ENCODE measurements at places on chromosomes 7 and 10.

GRCh38 chr7:69735582-69735981, 137.3 kb downstream of the AUTS2 start:
- DNase-seq: no peak

DNA sequence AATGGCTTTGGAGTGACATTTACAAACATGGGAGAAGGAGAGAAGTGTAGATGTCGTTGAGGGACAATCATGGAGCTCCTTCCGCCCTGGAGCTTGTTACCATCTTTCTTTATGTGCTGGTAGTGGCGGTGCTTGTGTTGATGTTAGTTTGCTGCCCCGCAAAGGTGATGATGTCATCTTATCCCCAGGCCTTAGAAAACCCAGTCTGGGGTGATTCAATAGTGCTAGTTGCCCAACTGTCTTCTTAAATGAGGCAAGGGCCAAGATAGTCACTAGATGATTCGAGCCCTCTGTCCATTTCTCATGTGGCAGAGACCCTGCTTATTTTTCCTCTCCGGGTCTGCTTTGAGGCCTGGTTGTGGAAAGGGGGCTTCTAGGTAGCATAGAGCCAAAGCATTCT, 277.4 kb downstream of the CCSER2 start:
- DNase-seq: no peak

DNA sequence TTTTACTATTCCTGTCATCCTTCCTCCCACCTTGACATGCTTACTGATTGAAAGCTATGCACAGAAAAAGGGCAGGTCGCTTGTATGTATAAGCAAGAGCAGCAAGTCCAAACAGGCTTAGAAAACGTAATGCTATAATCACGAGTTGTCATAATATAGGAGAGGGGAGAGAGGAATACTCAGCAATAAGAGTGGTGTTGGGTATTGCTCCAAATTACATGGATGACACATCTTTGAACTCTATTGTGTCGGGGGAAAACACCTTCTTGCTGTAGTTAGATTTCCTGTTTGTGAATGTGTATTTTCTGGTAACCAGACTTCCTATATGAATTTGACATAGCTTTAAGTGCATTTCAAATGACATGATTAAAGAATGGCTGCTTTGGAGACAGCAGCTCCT, 7.5 kb downstream of the MET start:
- no peak for DNase-seq

DNA sequence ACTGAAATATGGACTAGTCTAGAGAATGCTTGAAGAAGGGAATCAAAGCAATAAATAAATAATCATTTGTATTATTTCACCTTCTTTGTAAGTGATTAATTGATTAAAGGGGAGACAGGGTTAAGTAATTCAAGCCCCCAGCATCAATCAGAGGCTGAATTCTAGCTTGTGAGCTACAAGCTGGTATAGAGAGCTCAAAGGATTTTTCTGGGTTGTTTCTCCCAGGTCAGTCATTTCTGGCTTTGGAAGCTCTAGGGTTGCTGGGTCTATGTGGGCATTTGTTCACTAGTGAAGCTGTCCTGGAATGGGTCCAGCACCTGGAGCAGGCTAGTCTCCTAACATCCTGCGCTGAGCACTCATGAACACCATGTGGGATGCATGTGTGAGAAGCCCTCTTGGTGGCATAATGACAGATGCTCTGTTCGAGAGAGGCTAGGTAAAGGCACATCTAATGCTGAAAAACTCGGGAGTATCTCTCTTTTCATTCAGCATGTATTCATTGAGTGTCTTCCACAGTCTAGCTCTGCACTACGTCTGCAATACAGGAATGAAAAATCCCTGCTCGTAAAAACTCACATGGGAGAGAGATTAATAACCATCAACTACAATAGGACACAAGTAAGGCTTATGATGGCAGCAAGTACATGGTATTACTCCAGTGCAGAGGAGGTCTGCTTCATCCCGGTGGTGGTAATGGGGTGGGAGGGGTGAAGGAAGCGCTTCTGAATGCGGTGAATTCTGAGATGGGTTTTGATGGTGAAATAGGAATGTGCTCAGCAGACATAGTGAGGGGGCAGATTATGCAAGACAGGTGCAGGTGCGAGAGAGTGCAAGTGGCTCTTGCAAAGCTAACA, 68.0 kb upstream of the NRP1 start:
- no peak for DNase-seq

- no peak for DNase-seq
These were observed 105.6 kb downstream of the CTBP2 start for GRCh38 chr10:125054669-125055268.

GRCh38 chr7:138338361-138338760, 121.7 kb upstream of the TRIM24 start:
- no peak for DNase-seq

GRCh38 chr7:22181663-22182062, 175.3 kb downstream of the RAPGEF5 start:
- DNase-seq: no peak

GRCh38 chr10:79430325-79430905, 15.0 kb downstream of the ZCCHC24 start:
- DNase-seq: no peak

DNA sequence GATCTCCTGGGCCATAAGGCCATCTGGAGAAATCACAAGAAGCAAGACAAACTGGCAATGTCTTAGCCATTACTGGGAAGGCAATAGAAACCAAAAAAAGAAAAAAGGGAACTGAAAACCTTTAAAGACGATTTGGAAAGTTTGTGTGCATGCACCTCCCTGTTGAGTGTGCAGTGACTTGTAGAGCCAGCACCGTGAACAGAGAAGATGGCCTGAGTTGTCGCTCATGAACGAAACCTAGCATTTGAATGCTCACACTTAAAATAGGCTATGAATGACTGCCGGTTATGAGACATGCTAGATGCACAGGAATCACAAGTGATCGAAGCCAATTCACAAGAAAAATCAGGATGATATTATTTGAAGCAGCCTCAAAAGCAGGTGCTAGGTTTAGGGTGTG, 151.3 kb upstream of the ADO start:
- no peak for DNase-seq

- no peak for DNase-seq
These were observed 46.5 kb upstream of the C10orf71 start for GRCh38 chr10:49252313-49253034.

DNA sequence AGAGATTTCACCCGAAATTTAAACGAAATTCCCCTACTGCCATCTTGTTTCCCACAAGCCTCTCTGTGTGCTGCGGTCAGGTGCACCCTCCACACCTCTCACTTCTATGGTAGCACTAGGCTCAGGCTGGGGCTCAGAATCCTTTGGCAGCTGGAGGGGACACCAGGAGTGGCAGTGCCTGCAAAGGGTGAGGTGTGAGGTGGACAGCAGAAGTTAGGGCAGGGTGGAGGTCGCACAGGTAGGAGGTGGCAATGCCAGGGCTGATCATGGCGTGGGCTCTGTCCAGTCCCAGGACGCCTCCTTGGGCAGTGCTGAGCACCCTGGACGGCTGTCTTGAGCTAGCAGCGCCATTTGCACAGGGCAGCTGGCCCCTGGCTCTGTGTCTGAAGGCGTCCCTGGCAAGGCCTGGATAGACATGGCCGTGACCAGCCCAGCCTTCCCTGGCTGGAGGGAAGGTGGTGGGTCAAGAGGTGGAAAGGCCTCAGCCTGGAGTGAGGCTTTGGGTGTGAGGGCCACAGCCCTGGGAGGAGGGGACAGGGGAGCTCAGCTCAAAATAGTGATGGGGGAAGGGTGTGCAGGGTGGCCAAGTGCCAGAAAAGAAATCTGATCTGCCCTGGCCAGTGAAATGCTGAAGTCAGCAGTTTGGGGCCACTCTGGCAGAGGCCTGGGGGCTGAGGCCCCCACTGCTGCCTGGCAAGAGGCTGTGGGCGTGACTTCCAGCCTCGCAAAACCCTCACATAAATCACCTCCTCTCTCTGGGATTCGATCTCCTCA, 40.0 kb downstream of the ZCCHC24 start:
- no peak for DNase-seq

DNA sequence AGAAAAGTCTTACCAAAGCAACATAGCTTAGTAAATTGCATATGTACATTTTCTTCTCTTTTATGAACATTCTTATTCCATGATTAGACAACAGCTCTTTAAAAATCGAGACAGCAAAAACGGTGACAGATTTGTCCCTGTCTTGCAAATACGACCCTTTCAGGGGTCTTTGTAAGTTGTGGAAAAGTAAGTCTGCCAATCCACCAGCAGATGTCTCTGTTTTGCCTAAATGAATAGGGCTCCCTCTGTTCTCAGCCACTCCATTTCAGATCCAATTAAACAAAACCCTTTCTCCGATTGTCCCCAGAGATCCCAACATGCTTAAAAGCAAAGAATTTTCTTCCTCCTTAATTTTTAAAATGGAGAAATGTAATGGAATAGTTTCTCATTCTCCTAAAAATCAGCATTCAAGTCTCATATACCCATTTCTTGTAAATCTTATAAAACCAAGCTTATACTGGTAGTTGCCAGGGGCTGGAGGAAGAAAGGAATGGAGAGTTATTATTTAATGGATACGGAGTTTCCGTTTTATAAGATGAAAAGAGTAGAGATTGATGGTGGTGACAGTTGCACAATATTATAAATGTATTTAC, 61.0 kb upstream of the NFE2L3 start:
- DNase-seq: no peak

DNA sequence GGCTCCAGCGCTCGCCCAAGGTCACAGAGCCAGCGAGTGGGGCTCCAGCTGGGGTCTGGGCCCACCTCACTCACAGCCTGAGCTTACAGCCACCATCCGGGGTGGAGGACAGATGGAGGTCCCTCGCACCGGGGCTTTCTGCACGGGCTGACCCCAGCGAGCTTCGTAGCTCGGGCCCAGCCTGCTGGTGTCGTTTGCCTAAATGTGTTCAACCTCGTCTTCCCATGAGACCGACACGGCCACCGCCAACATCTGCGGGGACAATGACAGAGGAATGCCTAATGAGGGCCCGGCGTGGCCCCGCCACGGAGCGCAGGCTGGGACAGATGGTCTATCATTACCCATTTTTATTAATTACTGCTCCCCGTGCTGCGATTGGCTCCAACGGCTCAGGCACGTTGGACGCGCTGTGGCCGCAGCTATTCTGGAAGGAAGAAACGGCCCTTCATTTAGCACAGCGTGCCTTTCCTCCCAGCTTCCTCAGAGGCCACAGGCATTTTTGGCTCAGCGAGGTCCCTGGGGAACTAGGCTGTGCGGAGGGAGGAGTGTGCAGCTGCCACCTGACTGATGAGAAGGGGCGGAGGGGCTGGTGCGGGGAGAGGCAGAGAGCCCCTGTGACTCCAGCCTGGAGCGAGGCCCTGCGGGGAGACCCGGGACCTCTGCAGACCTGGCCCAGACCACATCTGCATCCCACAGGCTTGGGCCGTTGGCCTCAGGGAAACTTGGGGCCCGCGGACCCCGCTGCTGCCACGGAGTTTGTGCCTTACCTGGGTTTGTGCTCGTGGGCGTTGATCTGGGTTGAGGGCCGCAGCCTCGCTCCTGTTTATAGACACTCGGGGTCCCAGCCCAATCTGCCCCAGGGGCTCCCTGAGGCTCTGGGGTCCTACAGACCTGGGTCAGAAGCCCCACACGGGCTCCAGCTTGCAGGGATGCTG, 22.9 kb upstream of the ELFN1 start:
- no peak for DNase-seq

GRCh38 chr7:83486536-83486935, 162.4 kb downstream of the SEMA3E start:
- no peak for DNase-seq

GRCh38 chr10:8121201-8121890, 66.9 kb downstream of the GATA3 start:
- DNase-seq: no peak

DNA sequence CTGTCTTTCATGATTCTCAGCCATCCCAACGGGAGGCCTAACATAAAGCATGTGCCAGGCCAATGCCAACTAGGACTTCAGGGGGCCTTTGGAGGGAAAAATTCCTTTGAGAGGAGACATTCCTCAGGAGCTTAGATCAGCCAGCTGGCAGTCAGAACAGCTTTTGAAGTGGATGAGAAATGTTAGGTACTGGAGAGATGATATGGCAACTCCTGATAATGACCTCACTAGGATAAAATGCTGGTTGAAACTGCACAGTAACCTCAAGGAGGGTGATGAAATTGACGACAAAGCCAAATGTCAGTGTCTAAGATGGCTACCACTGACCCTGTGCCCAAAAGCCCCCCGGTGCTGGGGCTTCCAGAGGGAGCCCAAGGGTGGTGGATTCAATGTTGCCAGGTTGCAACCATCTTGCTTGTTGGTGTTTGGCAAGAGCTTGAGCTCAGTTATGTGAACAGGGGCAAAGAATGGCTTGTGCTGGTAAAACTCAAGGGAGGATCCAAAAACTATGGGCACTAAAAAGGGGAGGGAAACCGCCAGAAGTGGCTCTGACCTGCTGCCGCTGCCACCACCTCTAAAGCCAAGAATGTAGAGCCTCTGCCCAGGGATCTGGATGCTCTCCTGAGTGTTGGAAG, 121.2 kb downstream of the UBE2H start:
- DNase-seq: no peak

DNA sequence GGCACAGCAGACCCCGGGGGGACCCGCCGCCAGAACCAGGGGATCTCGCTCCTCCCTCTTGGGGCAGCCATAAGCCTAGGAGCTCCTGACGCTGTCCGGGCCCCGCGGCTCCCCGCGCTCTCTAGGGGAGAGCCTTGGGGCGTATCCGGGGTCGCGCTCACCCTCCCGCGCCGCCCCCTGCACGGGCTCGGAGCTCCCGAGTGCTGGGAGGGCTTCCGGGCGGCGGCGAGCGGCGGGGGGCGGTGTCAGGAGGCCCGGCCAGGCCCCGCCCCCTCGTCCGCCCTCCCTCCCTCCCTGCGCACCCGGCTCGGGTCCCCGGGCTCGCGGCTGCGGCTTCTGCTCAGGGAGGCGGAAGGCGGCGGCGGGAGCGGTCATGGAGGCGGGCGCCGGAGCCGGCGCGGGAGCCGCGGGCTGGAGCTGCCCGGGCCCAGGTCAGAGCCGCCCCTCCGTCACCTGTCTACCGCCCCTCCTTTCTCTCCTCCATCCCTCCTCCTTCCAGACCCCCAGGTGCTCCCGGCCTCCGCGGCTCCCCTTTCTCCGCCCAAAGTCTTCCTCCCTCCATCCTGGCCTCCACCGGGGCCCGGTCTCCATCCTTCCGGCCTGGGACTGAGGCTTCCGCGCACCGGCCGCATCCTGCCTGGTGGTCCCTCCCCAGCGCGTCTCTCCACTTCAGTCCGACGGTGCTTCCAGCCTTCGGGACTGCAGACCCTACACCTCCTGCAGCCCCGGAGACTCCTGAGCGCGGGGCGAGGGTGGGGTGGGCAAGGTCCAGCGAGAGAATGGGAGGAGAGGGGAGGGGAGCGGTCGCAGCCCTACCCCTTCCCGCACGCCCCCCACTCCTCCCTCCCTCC, at the start of gene CCDC136:
TSS of gene CCDC136 (plus strand) at position 848 of the 851 bp plus-strand sequence. CDS start 444 bp downstream, outside the sequence.
- no peak for DNase-seq

DNA sequence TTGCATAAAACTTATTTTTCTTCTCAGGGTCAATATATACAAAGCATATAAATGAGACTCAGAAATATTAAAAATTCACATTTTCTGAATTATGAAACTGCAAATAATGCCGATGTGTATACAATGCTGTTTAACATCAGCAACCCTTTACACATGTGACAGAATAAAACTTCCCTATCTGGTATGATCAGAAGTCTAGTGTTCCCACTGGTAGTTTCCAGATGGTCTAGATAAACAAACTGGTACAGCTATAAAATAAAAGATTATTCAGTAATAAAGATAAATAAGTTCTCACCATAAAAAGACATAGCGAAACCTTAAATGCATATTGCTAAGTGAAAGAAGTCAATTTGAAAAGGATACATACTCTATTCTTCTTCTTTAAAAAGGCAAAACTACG, 7.9 kb downstream of the POLR1F start:
- no peak for DNase-seq

- no peak for DNase-seq
These were observed 330.4 kb upstream of the SEMA3A start for GRCh38 chr7:84524714-84525694.
